ENCODE measurements at places on chromosomes 3 and 15. TPM values are rescaled to one million over a fixed set of nuclear protein-coding genes. Genes with fewer than 3 reads are reported as not detected.

Gene TM6SF1
- polyA plus RNA-seq, result 2.6 TPM

Gene EFCC1
- 2.4 TPM for polyA plus RNA-seq

Gene NR1I2
- 0.41 TPM for polyA plus RNA-seq

Gene EAF1
- polyA plus RNA-seq, result 8.3 TPM

Gene XIRP1
- polyA plus RNA-seq, result not detected

GRCh38 chr3:126180477-126181397 lies at the start of gene ALDH1L1:
TSS of gene ALDH1L1 (minus strand) at chr3:126180586. CDS start at chr3:126160979, 19,607 bp downstream.
- peak; percentile 82 for DNase-seq
- H3K36me3 ChIP-seq, result no peaks in the 10 kb centered on the region
- peak within 1 kb of the TSS; percentile 62 for H3K4me3 ChIP-seq
- H3K27me3 ChIP-seq, result no peaks in the 10 kb centered on the region

- no peaks in the 10 kb centered on the region for H3K36me3 ChIP-seq
- H3K4me3 ChIP-seq, result no peak overlapping the region
- H3K27me3 ChIP-seq, result no peaks in the 10 kb centered on the region
- H3K4me1 ChIP-seq, result no peaks in the 10 kb centered on the region
- DNase-seq, result no peak
- H3K27ac ChIP-seq, result no peak overlapping the region
Measured at GRCh38 chr15:98282656-98283332, 322.3 kb downstream of the ARRDC4 start.

DNA sequence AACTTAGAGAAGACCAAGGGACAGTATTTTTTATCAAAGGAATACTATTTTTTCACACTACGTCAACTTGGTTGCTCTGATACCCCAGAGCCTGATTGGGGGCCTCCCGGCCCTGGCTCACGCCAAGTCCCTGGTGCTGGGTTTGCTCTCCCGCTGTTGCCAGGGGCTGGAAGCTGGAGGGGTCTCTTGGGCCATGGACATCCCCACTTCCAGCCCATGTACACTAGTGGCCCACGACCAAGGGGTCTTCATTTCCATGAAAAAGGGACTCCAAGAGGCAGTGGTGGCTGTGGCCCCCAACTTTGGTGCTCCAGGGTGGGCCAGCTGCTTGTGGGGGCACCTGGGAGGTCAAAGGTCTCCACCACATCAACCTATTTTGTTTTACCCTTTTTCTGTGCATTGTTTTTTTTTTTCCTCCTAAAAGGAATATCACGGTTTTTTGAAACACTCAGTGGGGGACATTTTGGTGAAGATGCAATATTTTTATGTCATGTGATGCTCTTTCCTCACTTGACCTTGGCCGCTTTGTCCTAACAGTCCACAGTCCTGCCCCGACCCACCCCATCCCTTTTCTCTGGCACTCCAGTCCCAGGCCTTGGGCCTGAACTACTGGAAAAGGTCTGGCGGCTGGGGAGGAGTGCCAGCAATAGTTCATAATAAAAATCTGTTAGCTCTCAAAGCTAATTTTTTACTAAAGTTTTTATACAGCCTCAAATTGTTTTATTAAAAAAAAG lies 20.3 kb upstream of the BSN start:
- H3K4me3 ChIP-seq, result no peak overlapping the region
- H3K27ac ChIP-seq, result no peak overlapping the region
- H3K27me3 ChIP-seq, result no peaks in the 10 kb centered on the region
- no peaks in the 10 kb centered on the region for H3K36me3 ChIP-seq
- peaks cover 14% of the 10 kb centered on the region for H3K4me1 ChIP-seq

GRCh38 chr3:50373146-50374051 lies 14.1 kb upstream of the TMEM115 start:
- H3K27me3 ChIP-seq, result no peaks in the 10 kb centered on the region
- no peaks in the 10 kb centered on the region for H3K4me1 ChIP-seq
- no peak overlapping the region for H3K27ac ChIP-seq
- H3K36me3 ChIP-seq, result no peaks in the 10 kb centered on the region

DNA sequence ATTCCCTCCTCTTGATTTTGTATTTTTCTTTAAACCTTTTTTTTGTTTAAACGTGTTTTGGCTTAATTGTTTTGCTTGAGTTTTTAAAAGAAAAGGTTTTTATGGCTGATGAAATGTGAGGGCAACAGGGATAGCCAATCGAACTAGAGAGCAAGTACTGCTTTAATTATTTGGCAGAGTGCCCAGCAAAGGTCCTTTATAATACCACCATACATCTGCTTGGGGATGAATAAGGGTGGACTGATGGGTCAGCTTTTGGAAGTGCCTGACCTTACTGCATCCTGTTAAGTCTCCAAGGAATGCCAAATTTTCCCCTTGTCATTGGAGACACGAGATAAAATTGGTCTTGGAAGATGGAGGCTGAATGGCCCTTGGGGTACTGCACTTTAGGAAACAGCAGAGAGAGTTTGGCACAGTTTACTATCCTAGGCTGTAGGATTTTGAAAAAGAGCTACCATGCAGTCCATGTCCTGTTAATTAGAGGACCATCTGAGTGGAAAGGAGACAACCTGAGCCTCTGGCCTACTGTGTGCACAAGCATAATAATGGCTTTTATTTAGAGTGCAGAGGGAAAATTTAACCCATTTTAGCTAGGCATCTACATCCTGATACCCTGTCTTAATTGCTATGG lies 19.8 kb upstream of the MTHFS start:
- H3K27ac ChIP-seq, result no peak overlapping the region
- no peak for DNase-seq
- no peaks in the 10 kb centered on the region for H3K27me3 ChIP-seq
- no peak overlapping the region for H3K4me3 ChIP-seq
- no peaks in the 10 kb centered on the region for H3K4me1 ChIP-seq

DNA sequence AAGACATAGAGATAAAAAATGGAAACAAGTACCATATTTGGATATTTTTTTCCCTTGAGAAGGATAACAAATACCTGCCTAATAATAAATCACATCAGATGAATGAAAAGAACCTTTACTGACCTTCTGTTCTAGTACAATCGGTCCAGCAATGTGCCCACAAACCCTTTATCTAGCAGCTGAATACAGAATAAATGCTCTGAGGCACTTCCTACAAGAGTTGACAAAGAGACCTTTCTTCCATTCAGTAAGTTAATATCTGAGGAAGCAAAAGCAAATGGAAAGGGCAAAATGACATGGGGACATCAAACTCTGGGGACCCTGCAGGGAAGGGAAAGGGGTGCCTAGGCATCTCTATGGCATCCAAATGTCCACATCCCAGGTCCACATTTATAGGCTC lies 115.8 kb downstream of the NEK10 start:
- H3K27ac ChIP-seq, result no peak overlapping the region
- H3K4me1 ChIP-seq, result no peaks in the 10 kb centered on the region
- H3K4me3 ChIP-seq, result no peak overlapping the region
- H3K27me3 ChIP-seq, result no peaks in the 10 kb centered on the region
- no peak for DNase-seq

- DNase-seq, result no peak
- H3K27ac ChIP-seq, result no peak overlapping the region
- no peaks in the 10 kb centered on the region for H3K36me3 ChIP-seq
Measured at GRCh38 chr3:160793722-160794252, 37.8 kb downstream of the PPM1L start.

- H3K4me1 ChIP-seq, result no peaks in the 10 kb centered on the region
- H3K27ac ChIP-seq, result no peak overlapping the region
- H3K4me3 ChIP-seq, result no peak overlapping the region
- DNase-seq, result no peak
- H3K36me3 ChIP-seq, result no peaks in the 10 kb centered on the region
- no peaks in the 10 kb centered on the region for H3K27me3 ChIP-seq
Measured at GRCh38 chr3:107987036-107987939, 103.5 kb downstream of the CD47 start.

- H3K27me3 ChIP-seq, result no peaks in the 10 kb centered on the region
- DNase-seq, result no peak
- no peak overlapping the region for H3K4me3 ChIP-seq
- H3K27ac ChIP-seq, result no peak overlapping the region
- no peaks in the 10 kb centered on the region for H3K36me3 ChIP-seq
Measured at GRCh38 chr3:37907371-37907770, 45.7 kb downstream of the CTDSPL start.

DNA sequence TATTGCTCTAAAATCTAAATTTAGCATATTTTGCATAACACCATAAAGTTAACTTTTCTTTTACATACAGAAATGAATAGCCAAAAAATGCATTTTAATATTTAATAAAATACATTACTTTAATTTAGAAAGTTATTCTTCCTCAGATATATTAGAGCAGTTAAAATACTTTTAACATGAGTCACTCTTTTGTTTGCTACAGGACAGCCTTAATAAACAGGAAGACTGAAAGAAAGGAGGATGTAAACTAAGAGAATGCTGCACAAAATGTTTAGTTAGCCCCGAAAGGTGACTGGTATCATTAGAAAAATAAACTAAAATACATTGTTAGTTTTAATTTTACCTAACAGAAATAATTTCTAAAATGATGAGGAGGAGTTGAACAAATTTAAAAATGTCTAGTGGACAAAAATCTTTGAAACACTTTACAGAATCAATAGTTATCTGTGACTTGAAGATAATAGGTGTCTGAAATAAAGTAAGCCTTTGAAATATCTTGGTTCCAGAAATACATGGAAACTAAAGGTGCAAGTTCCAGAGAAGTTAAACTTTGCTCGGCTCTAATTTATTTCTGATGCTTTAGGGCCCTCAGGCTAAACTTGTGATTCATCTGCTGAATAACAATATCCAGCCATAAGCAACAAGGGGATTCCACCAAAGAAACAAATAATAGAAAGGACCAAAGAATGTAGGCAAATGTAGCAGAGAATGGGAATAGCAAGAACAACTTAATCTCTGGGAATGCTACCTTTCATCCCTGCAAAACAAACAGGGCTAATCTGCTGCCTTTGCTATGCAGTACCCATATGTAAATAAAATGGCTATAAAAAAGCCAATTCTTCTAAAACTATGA lies 138.3 kb upstream of the UBP1 start:
- no peak for DNase-seq
- H3K36me3 ChIP-seq, result peaks cover 8% of the 10 kb centered on the region
- no peaks in the 10 kb centered on the region for H3K27me3 ChIP-seq
- H3K4me3 ChIP-seq, result no peak overlapping the region

GRCh38 chr3:3089017-3089416 lies 21.2 kb downstream of the IL5RA start:
- no peak overlapping the region for H3K4me3 ChIP-seq
- no peak overlapping the region for H3K27ac ChIP-seq
- no peaks in the 10 kb centered on the region for H3K36me3 ChIP-seq
- no peak for DNase-seq

- H3K27ac ChIP-seq, result no peak overlapping the region
- H3K36me3 ChIP-seq, result no peaks in the 10 kb centered on the region
- DNase-seq, result no peak
- H3K27me3 ChIP-seq, result no peaks in the 10 kb centered on the region
Measured at GRCh38 chr3:112007633-112008032, 8.9 kb downstream of the TAGLN3 start.

Data from kidney (tissue), 22 donors.